ENCODE measurements at places on chromosomes 11 and 22.

GRCh38 chr11:92314499-92314898 is 89.9 kb downstream of the FAT3 start:
- no peak for DNase-seq

- DNase-seq, result peak; percentile 16
Observed at GRCh38 chr11:64019106-64020037, 16.4 kb upstream of the FLRT1 start.

- DNase-seq, result no peak
Observed at GRCh38 chr22:41713004-41713403, 13.7 kb downstream of the MEI1 start.

DNA sequence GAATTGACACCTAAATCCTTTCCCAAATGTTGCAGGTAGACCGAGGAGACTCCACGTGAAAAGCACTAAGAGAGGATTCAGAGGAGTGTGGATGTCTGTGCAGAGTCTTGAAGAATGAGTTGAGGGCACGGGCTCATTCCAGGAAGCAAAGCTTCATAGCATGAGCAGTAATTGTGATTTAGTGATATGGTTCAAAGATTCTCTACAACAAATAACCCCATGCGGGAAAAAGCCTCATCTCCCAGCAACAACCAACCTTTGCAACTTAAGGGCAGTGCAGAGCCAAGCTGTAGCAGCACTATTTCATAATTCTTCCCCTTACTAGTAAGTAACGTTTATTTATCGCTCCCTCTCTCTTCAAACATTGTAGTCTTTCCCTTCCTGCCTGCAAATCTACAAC is 87.5 kb upstream of the CLMP start:
- no peak for DNase-seq

- DNase-seq, result peak; percentile 58
Observed at GRCh38 chr11:132278801-132279574, 908.6 kb downstream of the NTM start.

GRCh38 chr11:134542401-134543165 is 130.5 kb upstream of the B3GAT1 start:
- no peak for DNase-seq

GRCh38 chr11:2759228-2760195 is 59.7 kb upstream of the KCNQ1OT1 start:
- DNase-seq, result no peak

DNA sequence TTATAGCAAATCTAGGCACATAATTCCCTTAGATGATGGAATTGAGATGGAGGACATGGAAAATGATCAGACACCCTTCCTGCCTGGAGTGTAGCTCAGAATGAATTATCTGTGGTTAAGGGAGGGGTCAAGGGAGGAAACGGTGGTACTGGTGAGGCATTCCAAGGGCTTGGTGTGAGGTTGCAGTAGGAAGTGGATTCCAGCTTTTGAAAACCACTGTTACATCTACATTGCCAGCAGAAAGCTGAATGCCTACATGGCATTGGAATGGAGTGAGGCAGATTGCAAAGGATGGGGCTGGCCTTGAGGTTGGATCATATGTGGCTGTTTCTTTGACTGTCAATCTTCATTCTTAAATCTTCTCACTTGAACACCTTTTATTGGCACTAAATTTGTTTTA is 684.4 kb downstream of the NTM start:
- no peak for DNase-seq

- no peak for DNase-seq
Observed at GRCh38 chr22:43313244-43313889, 29.8 kb downstream of the SCUBE1 start.

GRCh38 chr11:132490978-132491377 is 1041.3 kb downstream of the OPCML start:
- no peak for DNase-seq

DNA sequence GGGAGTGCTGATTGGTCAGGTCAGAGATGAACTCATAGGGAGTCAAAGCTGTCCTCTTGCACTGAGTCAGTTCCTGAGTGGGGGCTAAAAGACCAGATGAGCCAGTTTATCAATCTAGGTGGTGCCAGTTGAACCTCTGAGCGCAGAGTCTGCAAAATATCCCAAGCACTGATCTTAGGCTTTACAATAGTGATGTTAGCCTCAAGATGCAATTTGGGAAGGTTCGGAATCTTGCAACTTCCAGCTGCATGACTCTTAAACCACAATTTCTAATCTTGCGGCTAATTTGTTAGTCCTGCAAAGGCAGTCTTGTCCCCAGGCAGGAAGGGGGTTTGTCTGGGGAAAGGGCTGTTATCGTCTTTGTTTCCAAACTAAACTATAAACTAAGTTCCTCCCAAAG is 92.3 kb upstream of the PARVA start:
- no peak for DNase-seq

DNA sequence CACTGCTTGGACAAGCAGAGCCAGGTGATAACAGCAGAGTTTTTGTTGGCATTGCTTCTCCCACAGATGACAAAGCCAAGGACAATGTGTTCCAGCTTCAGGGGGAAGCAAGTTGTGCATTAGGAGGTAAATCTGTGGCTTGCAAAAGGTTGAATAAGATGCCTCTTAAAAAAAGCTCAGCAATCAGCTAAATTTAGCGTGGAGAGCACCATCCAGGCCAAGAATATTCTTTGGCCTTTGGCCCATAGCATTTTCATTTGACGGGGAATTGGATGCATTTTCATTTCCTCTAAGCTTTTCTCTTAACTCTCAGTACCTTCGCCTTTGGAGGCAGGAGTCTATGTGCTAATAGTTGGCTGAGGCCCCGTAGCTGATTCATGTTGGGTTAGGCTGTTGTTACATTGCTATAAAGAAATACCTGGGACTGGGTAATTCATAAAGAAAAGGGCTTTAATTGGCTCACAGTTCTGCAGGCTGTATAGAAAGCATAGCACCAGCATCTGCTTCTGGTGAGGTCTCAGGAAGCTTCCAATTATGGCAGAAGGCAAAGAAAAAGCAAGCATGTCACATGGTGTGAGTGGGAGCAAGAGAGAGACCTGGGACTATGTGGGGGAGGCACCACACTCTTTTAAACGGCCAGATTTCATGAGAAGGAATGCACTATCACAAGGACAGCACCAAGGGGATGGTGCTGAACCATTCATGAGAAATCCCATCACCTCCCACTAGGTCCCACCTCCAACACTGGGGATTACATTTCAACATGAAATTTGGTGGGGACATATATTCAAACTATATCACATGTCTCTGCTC is 350.1 kb upstream of the C11orf87 start:
- no peak for DNase-seq

- no peak for DNase-seq
Observed at GRCh38 chr11:79397252-79397651, 43.6 kb downstream of the TENM4 start.

DNA sequence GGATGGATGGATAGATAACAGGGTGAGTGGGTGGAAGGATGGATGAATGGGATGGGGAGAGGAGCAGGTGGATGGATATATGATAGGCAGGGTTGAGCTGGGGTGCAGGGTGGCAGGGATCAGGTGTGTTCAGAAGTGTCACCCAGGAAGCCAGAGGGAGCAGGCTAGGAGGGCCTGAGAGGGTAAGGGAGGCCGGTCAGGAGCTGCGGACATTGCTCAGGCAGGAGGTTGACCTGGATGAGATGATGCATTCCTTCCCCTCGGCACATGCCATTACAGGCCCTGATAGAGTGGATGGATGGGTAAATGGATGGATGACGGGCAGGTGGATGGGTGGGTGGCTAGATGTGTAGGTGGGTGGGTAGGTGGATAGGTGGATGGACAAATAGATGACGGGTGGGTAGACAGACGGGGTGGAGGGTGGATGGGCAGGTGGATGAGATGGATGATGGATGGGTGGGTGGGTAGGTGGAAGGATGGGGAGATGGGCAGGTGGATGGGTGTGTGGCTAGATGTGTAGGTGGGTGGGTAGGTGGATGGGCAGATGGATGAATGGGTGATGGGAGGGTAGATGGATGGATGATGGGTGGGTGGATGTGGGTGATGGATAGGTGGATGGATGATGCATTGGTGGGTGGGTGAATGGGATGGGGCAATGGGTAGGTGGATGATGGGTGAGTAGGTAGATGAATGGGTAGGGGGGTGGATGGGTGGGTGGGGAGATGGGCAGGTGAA is 8.0 kb downstream of the DHCR7 start:
- DNase-seq, result no peak

GRCh38 chr11:1027483-1028290 is 8.8 kb downstream of the MUC6 start:
- DNase-seq, result no peak

DNA sequence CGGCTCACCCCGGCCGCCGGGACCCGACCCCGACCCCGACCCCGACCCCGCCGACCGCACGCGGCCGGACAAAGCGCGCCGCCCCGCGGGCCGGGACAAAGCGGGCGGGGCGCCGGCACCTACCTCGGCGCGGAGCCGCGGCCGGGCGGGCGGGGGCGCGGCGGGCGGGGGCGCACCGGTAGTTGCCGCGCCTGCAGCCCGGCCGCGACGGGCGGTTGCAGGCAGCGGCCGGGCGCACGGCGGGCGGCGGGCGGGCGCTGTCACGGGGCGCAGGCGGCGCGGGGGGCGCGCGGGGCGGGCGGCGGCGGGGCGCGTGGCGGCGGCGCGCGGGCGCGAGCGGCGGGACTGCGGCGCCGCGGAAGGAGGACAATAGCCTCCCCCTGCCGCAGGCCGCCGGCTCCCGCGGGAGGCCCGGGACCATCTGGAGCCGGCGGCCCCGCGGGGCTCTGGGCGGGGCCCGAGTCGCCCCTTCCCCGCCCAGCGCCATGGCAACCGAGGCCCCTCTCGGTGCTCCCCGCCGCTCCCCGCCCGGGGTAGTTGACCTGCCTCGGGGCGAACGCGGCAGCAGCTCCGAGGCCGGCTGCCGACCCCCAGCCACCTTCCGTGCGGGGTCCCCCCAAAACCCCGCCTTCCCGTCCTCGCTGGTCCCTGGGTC is 851 bp downstream of the SPTBN2 start:
- DNase-seq, result no peak

GRCh38 chr11:44083906-44084305 is 11.6 kb upstream of the EXT2 start:
- no peak for DNase-seq
